Activated T-cell treated with anti-CD3 and anti-CD28 coated beads, Interleukin-2, amount 50 U/mL, for 72 hours (primary cell): ENCODE measurements at places on chromosomes 6 and 20.

- no peak for DNase-seq
These were observed 15.2 kb downstream of the CTCFL start for GRCh38 chr20:57509665-57510237.

- DNase-seq = no peak
These were observed 221.8 kb downstream of the KIF16B start for GRCh38 chr20:16351415-16351814.

DNA sequence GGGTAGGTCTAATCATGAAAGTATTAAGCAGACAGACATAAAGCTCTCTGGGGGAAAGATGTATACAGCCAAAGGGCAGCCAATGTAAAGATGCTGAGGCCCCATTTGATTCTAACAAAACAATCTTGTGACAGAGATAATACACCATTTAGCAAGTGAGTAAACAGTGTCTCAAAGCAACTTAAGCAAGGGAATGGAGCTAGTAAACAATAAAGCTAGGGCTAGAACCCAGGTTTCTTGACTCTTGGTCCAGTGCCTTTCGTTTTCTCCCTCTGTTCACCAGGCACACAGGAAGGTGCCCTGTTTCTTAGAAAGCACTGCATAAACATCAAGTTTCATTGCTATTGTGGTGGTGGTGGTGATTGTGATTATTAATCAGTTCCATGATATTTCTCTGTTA, 5.1 kb downstream of the ELOVL2 start:
- DNase-seq = no peak

- DNase-seq = no peak
These were observed 282.5 kb downstream of the ESR1 start for GRCh38 chr6:152089992-152090391.

DNA sequence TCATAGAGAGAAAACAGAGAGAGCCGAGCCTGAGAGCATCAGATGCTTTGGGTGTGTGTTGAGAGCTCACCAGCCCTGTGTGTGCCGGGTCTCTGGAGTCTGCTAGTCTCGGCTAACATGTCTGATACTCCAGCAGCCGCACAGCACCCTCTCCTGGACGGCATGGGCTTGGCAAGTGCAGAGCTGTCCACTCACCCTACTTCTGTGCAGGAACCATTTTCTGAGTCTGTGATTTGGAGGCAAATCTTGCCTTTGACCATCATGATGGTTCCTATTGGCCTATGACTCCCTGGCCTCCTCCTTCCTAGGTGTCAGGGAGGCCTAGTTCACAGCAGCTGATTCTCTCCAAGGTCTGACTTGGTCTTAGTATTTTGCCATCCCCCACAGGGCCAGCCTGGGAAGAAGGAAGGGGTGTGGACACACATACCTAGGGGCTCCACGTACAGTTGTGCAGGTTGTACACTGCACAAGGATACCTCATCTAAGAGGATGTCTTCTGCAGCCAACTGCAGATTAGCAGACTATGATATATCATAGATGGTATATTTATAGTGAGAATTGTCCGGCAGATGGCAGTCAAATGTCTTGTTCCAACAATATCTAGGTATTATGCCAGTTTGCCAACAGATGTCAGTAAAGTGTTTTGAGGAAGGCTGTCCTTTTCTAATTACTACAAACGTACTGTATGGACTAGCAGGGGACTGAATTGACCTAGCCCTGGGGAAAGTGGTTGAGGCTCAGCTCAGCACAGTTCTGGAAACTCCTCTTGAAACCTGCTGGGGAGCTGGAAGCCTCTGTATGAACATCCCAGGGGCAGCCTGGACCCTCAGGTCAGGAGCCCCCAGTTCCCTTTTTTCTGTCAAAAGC, 13.0 kb downstream of the FGD2 start:
- peak; percentile 93 for DNase-seq

DNA sequence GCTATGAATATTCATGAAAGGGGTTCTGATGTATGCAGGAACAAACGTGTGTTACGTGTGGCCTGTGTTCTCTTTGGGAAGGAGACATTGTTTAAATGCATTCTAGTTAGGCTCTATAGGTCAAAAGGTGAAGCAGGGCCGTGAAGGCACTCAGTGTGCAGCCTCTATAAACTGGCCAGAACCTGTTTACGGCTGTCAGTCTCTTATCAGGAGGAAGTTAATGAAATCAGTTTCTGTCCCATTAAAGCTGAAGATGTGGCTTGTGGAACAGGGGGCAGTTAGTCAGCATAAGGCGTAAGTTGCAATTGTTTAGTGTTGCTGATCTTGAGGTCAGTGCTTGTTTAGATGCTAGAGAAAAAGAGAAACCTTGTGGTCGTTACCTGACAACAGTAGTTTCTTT, 111.5 kb upstream of the KCNG1 start:
- no peak for DNase-seq

- DNase-seq = no peak
These were observed 39.4 kb downstream of the TRAF3IP2 start for GRCh38 chr6:111566222-111566734.

DNA sequence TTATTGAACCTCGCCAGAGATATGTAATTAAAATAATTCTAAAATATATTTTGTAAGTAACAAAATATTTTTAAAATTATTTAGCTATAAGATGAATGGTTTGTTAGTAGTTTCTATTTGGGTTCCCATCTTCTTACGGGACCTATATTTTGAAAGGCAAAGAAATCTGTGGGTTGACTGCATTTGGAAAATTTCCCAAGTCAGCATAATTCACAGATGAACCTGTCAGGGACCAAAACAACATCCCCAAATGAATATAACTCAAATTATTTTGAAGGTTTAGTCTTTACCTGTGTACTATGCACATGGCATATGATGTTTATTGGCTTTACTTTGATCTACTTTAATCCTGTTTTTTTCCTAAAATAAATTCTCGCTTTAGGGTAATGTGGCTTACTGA, 607.4 kb upstream of the JAG1 start:
- DNase-seq = no peak

- DNase-seq = peak; percentile 14
These were observed 73.9 kb upstream of the BACH2 start for GRCh38 chr6:90370493-90370959.

DNA sequence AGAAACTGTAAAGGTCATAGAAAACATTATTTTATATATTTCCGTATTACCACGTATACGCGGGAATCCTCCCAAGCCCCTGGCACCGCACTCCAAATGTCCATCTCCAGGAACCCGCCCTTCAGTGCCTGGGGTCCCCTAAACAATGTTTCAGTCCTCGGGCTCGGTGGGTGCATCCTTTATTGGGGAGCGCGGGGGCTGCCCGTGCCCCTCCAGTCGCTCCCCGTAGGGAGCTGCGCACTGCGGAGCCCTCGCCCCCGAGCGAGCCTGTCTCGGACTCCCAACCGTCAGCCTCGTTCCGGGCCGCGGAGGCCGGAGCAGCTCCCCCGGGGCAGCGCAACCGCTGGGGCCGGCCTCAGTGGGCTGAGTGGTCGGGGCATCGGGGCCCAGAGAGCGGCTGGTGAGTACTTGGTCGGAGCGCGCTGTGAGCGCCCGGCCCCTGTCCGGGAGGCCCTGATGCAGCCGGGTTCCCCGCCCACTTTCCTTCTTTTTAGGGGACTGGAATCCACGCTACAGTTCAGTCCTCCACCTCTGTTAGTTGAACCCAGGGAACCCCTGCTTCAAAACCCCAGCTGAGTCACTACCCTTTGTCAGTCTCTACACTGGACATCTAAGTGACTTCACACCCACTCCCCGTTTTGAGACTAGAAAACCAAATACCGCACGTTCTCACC, at the start of gene DNAH8:
Gene DNAH8, plus strand, starts transcription at position 296 of the 674 bp plus-strand sequence. CDS start 7,499 bp downstream, outside the sequence.
- peak; percentile 52 for DNase-seq

- no peak for DNase-seq
These were observed 591.9 kb downstream of the EPM2A start for GRCh38 chr6:145143379-145143778.

GRCh38 chr6:101537753-101538316, 144.3 kb downstream of the GRIK2 start:
- DNase-seq = no peak

DNA sequence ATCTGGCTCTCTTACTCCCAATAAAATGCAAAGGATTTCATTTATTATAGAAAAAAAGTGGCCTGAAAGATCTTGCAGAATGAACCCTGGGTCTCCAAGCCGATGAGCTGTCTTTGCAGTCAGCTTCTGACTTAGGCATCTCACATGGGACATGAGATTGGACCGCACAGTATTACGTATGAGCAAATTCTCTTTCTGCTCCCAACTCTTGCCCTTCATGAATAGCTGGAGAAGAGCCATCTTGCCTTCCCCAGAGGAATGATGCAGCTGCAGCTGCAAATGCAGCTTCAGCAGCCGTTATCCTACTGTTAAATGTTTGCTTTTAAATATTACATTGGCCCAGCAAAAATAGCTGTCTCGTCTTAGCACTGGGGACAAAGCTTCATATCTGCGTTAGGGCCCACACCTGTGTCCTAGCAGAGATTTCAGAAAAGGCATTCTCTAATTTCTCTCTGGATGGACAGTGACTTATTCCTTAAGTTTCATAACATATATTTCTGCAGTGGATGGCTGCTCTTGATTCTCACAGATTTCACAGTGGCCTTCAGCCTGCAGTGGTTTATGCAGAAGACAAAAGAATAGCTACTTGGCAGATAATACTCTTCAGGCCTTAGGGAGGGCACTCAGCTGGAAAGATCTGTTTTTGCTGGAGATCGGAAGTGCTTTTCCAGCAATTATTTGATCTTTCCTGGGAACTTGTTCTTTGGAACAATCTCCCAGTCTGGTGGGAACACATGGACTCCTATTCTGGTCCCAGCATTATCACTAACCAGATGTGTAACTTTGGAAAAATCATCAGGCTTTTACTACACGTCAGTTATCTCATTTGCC, 129.2 kb downstream of the FYN start:
- DNase-seq = no peak

- DNase-seq = no peak
These were observed 17.7 kb downstream of the RIPOR3 start for GRCh38 chr20:50673466-50674137.

DNA sequence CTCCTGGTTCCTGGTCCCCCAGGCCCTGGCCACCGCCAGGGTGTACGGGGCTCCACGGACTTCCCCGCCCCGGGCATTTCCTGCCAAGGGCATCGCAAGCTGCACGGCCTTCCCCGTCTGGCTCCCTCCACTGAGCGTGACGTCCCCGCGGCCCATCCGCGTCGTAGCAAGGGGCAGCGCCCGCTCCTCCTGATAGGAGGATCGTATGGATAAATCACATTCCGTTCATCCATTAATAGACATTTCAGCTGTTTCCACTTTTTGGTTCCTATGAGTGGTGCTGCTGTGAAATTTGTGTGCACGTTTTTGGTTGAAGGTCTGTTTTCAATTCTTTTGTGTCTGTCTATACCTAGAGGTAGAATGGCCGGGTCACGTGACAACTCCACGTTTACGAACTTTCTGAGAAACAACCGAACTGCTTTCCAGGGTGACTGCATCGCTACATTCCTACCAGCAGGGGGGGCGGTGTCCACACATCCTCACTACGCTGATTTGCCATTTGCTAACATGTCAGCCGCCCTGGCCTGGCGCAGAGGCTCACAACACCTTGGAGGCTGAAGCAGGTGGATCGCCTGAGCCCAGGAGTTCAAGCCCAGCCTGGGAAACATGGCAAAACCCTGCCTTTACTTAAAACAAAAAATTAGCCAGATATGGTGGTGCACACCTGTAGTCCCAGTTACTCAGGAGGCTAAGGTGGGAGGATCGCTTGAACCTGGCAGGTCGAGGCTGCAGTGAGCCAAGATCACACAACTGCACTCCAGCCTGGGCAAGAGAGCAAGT, 37.7 kb downstream of the KCNQ2 start:
- DNase-seq = peak; percentile 81

DNA sequence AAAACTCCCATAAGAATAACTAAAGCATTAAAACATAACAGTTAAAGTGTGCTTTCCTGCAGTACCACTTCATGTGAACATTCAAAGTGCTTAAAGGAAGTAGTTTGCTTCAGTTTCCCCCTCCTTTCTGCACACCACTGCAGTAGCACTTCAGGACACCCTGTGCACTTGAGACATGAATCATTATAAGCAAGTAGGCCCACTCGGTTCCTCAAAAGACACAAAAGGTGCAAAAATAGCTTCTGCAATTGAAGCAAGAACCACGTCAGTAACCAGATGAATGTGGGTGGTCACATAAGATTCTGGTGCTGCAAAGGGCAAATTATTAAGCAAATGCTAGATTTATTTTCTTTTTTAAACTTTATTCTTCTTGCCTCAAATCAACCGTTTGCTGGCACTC, 160.6 kb downstream of the HIVEP2 start:
- DNase-seq = no peak

DNA sequence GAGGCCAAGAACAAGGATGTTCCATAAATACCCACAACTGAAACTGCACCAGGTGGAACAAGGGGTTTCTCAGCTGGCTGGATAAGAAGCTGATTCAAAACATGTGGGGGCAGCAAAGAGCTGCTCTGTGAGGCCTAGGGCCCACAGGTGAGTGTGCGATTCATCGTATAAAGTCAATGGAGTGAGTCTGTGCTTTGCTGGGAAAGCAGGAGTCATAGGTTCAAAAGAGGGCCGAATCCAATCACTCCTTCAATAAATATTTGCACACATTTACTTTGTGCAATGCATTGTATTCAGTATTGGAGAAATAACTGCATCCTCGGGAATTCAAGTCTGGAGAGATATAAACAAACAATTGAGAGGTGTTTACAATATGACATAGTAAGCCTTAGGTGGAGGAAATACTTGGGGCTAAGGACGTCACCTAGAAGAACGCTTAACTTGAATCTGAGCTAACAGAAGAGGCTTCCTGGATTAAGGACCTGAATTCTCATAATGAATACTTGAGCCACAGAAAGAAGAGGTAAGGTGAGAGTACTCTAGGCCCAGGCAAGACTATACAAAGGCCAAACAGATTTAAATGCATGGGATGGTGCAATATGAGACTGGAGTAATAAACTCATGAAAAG, 83.7 kb upstream of the TMEM30A start:
- DNase-seq = no peak

GRCh38 chr6:150741633-150742200, 123.8 kb upstream of the MTHFD1L start:
- no peak for DNase-seq

DNA sequence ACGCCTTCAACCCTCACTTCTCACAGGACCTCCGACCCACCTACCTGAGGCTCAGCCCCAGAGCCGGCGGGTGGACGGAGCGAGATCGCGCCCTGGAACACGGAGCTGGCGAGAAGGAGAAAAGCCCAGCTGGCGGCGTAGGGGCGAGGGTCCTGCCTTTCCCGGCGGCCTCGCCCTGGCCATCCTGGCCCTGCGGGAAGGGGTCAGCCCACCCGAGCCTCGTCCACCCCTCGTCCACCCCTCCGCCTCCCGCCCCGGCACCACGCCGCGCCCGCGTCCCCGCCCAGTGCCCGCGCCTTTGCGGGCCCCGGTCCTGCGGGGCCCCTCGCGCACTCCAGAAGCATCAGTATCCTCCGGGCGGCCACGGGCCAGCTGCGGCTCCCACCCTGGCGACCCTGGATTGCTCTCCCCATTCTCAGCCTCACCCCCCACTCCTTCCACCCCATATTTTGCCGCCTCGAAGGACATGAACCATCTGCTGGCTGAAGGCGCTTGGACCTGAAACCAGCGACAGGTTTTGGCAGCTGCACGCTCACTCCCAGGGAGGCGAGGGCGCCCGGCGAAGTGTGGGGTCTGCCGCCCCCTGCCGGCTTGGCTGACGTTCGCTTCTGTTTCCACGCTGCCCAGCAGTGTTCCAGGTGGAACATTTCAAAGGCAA, 65.1 kb downstream of the PLG start:
- DNase-seq = peak; percentile 63

GRCh38 chr6:34919651-34920050, 30.6 kb downstream of the ANKS1A start:
- no peak for DNase-seq
